ENCODE measurements at places on chromosomes 4 and X.
A peak's percentile ranks its signal among the peaks of the same experiment; 100 is the strongest.

- DNase-seq: no peak
Observed at GRCh38 chr4:177225605-177226004, 84.1 kb upstream of the NEIL3 start.

- no peak for DNase-seq
Observed at GRCh38 chrX:24229976-24230375, 80.4 kb downstream of the ZFX start.

DNA sequence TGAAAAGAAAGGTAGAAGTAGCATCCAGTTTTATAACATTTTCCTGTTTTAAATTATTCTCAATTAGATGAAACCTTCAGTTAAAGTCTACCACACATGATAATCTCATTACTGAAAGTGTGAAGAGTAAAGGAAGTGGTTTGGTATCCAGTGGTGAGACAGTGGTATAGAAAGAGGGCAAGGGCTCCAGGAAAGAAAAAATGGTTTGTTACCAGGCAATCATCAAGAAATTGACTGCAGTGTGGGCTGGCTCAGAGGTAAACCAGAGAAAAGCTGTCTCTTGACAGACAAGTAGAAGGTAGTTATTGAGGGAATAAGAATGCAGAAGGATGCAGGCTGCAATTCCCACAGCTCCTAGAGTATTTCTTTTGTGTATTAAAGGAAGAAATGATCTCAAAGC, 406.2 kb downstream of the TLL1 start:
- no peak for DNase-seq

- no peak for DNase-seq
Observed at GRCh38 chrX:13590207-13590606, 20.8 kb downstream of the EGFL6 start.

DNA sequence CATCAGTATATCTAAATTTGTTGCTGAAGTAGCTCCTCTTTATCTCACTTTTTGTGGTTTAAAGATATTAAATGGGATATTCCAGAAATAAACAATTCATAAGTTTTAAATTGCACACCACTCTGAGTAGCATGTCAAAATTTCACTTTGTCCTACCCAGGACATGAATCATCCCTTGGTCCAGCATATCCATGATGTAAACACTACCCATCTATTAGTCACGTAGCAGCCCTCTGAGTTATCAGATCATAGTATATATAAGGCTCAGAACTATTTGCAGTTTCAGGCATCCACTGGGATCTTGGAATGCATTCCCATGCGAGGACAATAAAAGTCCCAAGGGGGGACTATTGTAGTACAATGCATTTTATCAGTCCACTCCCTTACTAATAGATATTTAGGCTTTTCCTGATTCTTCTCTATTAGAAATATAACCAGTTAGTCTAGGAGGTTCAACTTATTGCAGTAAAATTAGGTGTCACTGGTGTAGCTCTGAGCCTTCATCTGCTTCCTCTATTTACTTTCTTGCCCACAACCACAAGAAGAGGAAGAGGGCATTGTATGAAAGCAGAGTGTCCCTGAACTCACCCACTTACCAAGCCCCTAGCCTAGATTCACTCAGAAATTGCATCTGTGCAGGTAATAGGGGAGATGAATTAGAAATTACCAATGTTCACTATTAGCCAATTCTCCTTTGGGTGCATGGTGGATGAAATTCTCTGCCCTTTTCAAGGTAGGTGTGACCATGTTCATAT, 409.8 kb upstream of the GALNT7 start:
- DNase-seq: no peak

GRCh38 chrX:68989865-68990606, 161.2 kb downstream of the EFNB1 start:
- no peak for DNase-seq

GRCh38 chr4:76373919-76374552, 46.9 kb downstream of the CCDC158 start:
- no peak for DNase-seq

DNA sequence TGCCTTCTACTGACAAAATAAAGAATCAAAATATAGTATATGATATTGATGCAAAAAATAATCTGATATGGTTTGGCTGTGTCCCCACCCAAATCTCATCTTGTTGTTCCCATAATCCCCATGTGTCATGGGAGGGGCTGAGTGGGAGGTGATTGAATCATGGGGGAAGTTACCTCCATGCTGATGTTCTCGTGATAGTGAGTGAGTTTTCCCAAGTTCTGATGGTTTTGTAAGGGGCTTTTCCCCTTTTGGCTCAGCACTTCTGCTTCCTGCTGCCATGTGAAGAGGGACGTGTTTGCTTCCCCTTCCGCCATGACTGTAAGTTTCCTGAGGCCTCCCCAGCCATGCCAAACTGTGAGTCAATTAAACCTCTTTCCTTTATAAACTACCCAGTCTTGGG, 70.2 kb downstream of the TMEM165 start:
- DNase-seq: no peak

GRCh38 chr4:25158817-25159216, 1.4 kb downstream of the SEPSECS start:
- no peak for DNase-seq

DNA sequence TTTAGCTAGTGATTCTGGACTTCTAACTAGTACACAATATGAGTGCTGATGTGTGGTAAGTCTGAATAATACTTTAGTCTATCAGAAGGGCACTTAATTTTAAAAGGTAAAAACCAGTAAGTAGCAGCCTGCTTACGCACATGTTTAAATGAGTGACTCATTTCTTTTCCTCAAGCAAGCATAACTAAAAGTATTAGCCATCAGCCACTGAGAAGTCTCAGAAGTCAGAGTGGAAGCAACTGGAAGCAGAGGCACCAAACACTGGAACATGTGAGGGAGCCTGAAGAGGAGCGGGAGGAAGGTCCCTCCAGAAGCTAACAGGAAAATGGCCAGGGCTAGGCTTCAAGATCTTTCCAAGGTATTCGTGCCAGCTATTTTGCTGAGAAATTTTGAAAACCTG, 257.7 kb downstream of the RAPGEF2 start:
- no peak for DNase-seq

- DNase-seq: no peak
Observed at GRCh38 chrX:153917869-153918268, 8.2 kb downstream of the ARHGAP4 start.

GRCh38 chr4:52925531-52925968, 63.4 kb downstream of the RASL11B start:
- DNase-seq: no peak

- DNase-seq: no peak
Observed at GRCh38 chrX:134551376-134552048, 91.5 kb downstream of the HPRT1 start.

- DNase-seq: no peak
Observed at GRCh38 chr4:102386966-102387365, 41.7 kb upstream of the SLC39A8 start.

DNA sequence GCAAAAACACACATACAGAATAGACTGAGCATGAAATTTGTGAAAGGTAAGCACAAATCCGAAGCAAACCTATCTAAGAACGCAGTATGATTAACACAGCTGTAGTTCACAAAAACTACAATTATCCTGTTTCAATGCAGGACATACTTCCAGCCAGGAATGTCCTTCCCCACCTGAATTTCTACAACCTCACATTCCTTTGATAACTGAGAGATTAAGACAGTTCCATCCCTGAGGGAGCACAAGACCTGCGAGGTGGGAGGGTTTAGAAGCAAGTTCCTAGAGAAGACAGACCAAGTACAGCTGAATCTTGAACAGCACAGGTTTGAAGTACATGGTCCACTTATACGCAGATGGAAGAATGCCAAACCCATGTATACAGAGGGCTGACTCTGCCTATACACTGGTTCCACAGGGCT, 10.6 kb downstream of the ABCG2 start:
- no peak for DNase-seq

GRCh38 chrX:119687661-119688413, 5.1 kb downstream of the SEPTIN6 start:
- DNase-seq: no peak

DNA sequence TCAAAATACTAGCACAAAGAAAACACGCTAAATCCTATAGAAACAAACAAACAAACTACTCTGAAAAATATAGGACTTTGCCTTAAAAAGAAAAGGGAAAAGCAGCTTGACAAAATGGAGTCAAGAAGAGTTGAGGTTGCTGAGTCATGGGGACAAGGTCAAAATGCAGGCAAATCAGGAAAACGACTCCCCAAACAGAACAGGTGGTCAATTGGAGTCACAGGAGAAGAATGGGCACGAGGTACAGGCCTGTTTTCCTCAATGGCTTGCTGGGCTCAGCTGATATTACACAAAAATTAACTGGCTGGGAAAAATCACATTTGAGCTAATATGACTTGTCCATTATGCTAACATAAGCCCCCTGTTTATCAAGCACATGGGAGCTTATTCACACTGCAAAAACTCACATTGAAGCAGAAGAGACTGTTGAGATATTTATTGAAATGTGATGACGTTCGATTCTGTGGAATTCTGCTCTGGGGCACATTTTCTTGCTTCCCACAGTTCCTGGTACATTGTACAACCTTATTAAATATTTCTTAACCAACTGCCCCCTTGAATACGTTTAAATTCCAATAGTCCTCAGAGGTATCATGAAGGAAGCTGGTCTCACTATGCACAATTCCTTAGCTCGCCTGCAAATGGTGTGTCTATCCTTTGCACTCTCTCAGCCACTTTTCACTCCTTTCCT, 1622.1 kb downstream of the STIM2 start:
- no peak for DNase-seq

DNA sequence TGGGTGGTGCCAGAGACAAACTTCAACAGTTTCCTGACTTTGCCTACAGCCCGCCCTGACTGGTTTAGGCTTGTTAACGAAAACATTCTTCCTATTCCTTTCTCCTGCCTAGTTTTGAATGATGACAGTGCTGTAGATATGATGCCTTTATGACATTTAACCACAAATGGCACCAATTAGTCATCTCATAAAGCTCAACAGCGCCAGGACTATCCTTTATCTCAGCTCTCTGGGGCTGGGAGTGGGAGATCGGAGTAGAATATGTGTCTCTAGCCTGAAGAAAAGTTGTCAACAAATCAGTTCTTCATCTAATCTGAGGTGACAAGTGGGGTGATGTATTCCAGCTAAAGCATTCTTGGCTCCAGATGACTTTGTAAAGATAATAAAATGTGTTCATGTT, 64.6 kb upstream of the SH3RF1 start:
- DNase-seq: no peak

GRCh38 chrX:64191281-64192010, 14.1 kb downstream of the AMER1 start:
- DNase-seq: no peak

DNA sequence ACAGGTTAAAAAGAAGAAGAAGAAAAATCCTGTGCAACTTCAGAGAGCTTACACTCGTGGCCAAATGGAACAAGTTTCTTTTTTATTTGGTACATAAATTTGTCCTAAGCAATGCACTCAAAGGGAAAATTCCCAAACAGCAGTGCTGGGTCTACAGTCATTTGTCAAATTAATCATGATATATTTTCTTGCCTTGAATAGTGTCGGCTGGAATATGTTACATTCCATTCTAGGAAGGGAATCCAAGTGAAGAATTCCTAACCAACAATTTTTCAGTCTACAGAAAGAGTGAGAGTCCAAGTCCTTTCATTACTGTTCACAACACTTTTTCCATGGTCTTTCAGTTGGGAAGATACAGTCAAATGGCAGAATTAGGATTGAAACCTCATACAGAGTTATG, 63.9 kb downstream of the HAND2 start:
- no peak for DNase-seq

DNA sequence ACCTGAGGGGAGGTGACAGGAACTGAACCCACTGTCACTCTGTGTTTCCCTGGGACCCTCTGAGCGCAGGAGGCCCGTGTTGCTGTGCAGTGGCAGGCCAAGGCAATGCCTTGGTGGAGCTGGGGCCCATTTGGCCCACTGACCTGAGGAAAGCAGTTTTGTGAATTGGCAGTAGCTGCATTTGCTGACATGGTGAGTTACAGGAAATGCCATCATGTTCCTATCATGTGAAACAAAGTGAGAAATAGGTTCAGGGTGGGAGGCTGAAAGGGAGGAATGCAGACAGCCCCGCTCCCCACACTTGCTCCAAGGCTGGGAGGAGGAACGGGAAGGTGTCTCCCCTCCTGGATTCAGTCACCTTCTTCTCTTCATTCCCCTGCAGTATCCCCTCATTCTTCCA, 146.1 kb downstream of the PTTG2 start:
- no peak for DNase-seq

GRCh38 chrX:357035-357692, 29.5 kb downstream of the PPP2R3B start:
- no peak for DNase-seq

GRCh38 chr4:73705056-73705432, 35.3 kb upstream of the CXCL8 start:
- no peak for DNase-seq

DNA sequence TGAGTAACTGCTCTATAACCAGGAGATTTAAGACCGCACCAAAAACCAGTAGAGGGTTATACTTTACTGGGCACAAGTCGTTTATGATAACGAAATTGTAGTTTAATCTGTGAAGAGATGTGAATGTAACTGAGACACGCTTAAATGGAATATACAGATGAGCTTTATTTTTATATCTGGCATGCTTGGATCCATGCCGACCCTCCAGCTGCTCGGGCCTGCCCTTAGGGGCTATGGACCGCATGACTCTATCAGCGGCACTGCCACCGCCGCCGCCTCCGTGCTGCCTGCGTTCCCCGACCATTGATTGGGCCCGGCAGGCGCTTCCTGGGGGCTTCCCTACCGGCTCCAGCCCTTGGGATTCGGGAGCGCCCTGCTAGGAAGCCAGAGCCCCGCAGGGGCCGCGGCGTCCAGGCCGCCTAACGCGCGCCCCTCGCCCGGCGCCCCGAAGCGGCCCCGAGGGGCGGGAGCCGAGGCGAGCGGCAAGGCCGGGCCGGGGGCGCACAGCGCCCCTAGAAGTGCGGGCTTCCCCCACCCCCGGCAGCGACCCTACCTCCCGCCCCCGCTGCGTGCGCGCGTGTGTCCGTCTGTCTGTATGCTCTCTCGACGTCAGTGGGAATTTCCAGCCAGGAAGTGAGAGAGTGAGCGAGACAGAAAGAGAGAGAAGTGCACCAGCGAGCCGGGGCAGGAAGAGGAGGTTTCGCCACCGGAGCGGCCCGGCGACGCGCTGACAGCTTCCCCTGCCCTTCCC, at the start of gene NFKB1:
NFKB1 (plus strand) TSS at position 664 of the 751 bp plus-strand sequence. CDS start 24,160 bp downstream, outside the sequence.
- DNase-seq: peak; percentile 5

DNA sequence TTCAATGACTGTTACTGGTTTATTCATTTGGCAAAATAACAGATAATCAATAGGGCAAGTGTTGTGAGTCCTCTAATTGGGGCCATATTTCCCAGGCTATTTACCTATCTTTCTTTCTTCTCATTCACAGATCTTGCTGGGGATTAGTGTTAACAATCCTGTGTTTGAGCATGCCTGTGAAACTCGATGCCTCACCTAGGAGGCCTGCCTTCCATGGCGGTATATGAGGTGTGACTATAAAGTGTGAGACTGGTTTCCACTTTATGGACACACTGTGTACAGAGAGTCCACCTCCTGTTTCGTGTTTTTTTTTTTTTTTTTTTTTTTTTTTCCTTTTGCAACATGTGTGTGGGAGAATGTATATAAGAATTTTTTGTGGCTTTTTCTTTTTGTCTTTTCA, 199.3 kb downstream of the BMPR1B start:
- no peak for DNase-seq
